Osteoblast (primary cell): ENCODE measurements at places on chromosomes 13 and 19. TPM values are rescaled to one million over a fixed set of nuclear protein-coding genes. Genes with fewer than 3 reads are reported as not detected.
A peak's percentile ranks its signal among the peaks of the same experiment; 100 is the strongest.

Gene FCAR
- not detected in 2 replicates for total RNA-seq

Gene CCDC106
- 10.5 and 13.3 TPM in 2 replicates for total RNA-seq

- no peak for DNase-seq
These were observed 194.5 kb upstream of the UBL3 start for GRCh38 chr13:30044932-30045331.

GRCh38 chr13:36421447-36421846, 10.8 kb upstream of the CCNA1 start:
- no peak for DNase-seq

- DNase-seq, result peak; percentile 98
These were observed at the start of gene DKKL1 for GRCh38 chr19:49363268-49364082. Gene DKKL1 (plus strand): TSS chr19:49363877. CDS start chr19:49363999, 122 bp downstream.

- no peak for DNase-seq
These were observed 48.7 kb upstream of the RANBP3 start for GRCh38 chr19:6026390-6027227.

DNA sequence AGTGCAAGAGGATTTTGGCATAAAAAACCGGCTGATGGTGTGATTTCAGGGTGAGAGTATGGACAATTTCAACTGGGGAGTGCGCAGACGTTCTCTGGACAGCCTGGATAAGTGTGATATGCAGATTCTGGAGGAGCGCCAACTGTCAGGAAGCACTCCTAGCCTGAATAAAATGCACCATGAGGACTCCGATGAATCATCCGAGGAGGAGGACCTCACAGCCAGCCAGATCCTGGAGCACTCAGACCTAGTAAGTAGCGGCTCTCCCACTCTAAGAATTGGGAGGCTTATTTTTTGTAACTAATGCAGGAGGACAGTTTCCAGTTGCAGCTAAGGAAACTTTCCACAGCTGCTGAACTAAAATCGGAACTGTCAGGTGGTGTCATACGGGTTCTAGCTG, 53.6 kb downstream of the ZAR1L start:
- no peak for DNase-seq

DNA sequence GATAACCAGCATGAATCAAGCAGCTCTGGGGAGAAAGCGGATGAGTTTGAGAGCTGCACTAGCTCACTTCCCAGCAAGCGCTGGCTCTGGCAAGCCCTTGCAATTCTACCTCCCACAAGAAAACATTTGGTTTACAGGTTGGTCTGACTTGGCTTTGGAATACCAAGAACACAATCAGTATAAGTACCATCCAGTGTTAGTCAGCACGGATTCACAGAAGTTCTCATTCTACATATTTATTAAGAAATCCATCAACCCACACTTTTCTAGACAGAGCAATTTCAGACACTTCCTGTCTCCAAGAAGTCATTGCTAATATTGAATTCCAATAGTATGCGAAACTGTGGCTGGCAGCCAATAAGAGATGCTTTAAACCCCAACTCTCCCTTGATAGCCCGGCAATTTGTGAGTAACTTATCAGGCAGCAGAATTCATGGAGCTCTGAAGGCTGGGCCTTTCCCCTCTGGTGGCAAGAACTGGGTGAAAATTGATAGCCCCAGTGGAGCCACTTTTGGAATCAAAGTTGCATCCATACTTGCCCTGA, 59.4 kb upstream of the WASF3 start:
- DNase-seq, result peak; percentile 88

- no peak for DNase-seq
These were observed 15.9 kb upstream of the DNAJC3 start for GRCh38 chr13:95660981-95661581.

- no peak for DNase-seq
These were observed 246.3 kb upstream of the RFC3 start for GRCh38 chr13:33571618-33572017.
